Effector memory CD4-positive, alpha-beta T cell (primary cell): ENCODE measurements at places on chromosomes 11 and 22.

DNA sequence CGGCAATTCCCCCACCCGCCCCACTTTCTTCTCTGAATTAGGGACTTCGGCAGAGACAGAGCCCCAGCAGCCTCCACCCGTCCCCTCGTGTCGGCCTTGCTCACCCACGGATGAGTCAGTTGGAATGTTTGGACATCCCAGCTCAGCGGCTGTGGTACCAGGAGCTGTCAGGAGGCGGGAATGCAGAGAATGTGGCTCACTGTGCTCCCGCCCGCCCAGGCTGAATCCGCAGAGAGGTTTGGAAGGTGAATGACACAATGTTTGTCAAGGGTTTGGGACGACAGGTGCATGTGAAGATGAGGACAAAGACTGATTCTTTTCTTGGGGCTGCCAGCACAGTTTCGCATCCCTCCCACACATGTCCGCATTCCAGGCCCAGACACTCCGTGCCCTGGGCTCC, 39.6 kb downstream of the LIF start:
- no peak for DNase-seq

DNA sequence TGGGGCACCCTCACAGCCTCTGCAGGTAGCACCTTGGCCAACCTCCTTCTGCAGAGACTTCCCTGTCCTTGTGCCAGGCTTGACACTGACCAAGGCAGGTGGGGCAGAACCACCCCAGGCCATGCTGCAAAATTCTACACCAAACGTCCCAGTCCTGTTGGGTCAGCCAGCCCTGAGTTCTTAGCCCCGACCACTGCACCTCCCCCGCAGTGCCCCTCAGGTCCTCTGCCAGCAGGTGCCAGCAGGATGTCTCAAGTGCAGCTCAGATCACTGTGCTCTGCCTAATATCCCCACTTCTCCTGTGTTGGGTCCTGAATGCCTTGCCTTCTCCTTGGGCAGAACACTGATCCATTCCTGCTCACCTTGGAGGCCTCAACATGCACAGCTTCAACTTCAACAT, 999.7 kb downstream of the TBC1D22A start:
- no peak for DNase-seq

- DNase-seq = no peak
These were observed 43.0 kb downstream of the THAP12 start for GRCh38 chr11:76337923-76338322.

DNA sequence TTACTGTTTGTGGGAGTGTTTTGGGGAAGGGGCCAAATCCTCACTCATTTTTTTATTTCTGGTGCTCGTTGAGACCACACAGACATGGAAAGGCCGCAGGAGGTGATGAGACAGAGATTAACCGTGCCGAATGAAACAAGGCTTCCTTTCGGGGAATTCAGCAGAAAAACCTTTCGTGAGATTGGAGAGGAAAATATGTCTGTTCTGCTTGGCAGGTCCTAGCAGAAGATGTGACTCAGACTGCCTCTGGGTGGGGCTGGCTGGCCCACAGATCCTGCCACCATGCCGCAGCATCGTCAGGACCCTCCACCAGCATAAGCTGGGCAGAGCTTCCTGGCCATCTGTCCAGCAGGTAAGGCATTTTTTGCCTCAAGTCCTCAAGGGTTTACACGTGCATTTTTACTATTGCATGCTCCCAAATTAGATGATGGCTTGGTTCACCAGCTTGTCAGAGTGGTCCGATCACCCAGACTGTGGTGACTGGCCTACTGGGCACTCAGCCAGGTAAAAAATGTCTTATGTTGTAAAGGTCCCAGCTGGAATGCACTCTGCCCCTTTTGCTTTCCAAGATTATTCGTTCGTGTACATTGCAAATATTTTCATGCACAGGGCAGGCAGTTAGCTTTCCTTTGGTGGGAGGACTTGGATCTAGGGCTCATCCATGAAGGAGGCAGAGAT, 1.5 kb downstream of the DDB2 start:
- DNase-seq = no peak

DNA sequence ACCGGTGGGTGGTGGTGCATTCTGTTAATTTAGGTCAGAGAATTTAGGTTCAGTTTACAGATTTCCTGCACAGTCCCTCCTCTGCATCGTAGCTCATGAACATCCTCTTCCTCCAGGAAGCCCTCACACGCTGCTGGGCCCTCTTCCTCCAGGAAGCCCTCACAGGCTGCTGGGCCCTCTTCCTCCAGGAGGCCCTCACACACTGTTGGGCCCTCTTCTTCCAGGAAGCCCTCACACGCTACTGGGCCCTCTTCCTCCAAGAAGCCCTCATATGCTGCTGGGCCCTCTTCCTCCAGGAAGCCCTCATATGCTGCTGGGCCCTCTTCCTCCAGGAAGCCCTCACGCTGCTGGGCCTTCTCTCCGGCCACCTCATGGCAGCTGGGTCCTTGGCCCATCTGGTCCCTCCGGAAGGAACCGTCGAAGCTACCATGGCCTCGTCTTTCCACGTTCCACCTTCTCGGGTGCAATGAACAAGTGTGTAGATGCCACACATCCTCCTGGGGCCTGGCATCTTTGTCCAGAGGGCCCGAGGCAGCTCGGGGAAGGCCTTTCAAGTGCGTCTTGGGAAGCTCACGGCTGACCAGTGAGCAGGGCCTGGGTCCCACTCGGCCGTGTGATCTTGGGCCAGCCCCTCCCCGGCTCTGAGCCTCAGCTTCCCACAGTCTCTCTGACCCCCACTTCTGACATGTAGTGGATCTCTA, 58.9 kb upstream of the PPARA start:
- no peak for DNase-seq

- DNase-seq = no peak
These were observed 408.9 kb upstream of the CCDC90B start for GRCh38 chr11:83695046-83695445.

DNA sequence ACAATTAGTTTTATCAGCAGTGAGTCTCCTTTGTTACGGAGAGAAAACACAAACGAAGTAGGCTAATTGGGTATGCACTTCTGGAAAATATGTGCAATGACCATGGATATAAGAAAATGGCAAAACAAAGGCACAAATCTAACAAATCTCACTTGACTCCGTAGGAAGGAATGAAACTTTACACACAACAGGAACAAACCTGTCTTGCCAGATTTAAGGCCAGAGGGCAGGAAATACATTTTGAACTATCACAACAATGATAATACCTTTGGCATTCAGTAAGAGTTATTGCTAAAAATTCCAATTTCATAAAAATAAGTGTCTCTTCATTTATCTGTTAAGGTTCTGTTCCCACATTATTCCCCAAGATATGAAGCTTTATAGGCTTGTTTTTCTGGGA, 36.6 kb downstream of the SLC25A17 start:
- DNase-seq = no peak

GRCh38 chr11:128522943-128523518, 64.3 kb downstream of the ETS1 start:
- DNase-seq = no peak

- DNase-seq = no peak
These were observed 109.3 kb downstream of the NECTIN1 start for GRCh38 chr11:119619665-119620064.

- no peak for DNase-seq
These were observed 83.7 kb downstream of the EXT2 start for GRCh38 chr11:44179173-44179572.
